ENCODE measurements at places on chromosomes 2 and 18. TPM values are rescaled to one million over a fixed set of nuclear protein-coding genes. Genes with fewer than 3 reads are reported as not detected.

DNA sequence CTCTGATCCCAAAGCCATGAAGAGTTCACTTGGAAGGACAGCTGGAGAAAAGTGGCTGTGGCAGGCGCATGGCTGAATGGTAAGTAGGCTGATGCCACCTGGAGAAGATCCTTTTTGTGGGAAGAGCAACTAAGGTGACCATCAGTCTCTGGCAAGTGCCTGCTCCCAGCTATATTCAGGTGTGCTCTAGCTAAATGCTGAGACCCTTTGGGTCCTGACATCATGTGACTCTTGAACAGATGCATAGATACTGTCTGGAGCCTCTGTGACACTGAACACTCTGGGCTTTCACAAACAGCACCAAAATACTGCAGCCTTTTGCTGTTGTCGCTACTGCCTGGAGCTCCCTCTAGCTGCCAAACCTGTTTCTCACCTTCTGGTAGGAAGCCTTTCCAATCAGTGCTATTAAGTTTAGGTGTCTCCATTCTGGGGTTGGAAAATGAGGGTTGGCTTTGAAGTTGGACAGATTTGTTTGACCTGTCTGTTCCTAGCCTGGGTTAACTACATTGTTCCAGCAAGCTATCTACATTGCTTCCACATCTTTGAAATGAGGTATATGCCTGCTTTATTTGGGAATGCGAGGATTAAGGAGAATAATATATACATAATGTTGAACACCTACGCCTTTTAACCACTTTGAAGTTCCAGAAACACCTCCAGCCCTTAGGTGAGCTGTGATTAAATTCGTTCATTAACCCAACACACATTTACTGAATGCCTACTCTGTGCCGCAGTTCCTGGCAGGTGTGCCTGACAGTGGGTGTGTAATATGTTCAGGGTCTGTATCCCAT is 3.1 kb downstream of the EGR4 start:
- peak overlapping the region; percentile 80 for H3K4me3 ChIP-seq
- peaks cover 44% of the 10 kb centered on the region for H3K27me3 ChIP-seq
- H3K4me1 ChIP-seq, result peaks cover 6% of the 10 kb centered on the region
- H3K36me3 ChIP-seq, result no peaks in the 10 kb centered on the region
- no peak overlapping the region for H3K27ac ChIP-seq

- no peak overlapping the region for H3K27ac ChIP-seq
- H3K27me3 ChIP-seq, result no peaks in the 10 kb centered on the region
- H3K4me1 ChIP-seq, result no peaks in the 10 kb centered on the region
- no peak for DNase-seq
These were observed 418.6 kb downstream of the CMPK2 start for GRCh38 chr2:6446938-6447608.

GRCh38 chr18:49490246-49490762 is 3.3 kb upstream of the C18orf32 start:
- H3K4me3 ChIP-seq, result peak overlapping the region; percentile 99
- peaks cover 51% of the 10 kb centered on the region for H3K36me3 ChIP-seq
- H3K27ac ChIP-seq, result peak overlapping the region; percentile 98
- no peaks in the 10 kb centered on the region for H3K27me3 ChIP-seq

- DNase-seq, result no peak
- H3K4me3 ChIP-seq, result no peak overlapping the region
- no peaks in the 10 kb centered on the region for H3K27me3 ChIP-seq
- H3K27ac ChIP-seq, result no peak overlapping the region
- H3K36me3 ChIP-seq, result no peaks in the 10 kb centered on the region
These were observed 60.6 kb upstream of the SMAD7 start for GRCh38 chr18:49011291-49011746.

Gene SPDYA
- total RNA-seq, result 2.1 TPM

Gene LIMS2
- 10.1 TPM for total RNA-seq

Measured in naive thymus-derived CD8-positive, alpha-beta T cell (primary cell).